Activated B cell treated with CpG ODN at 0.5 μM for 24 hours (primary cell): ENCODE measurements at places on chromosomes 13 and 19.

GRCh38 chr13:51613535-51613934 lies 29.3 kb downstream of the WDFY2 start:
- DNase-seq = no peak

- DNase-seq = no peak
Observed at GRCh38 chr13:21831654-21832324, 160.9 kb downstream of the FGF9 start.

DNA sequence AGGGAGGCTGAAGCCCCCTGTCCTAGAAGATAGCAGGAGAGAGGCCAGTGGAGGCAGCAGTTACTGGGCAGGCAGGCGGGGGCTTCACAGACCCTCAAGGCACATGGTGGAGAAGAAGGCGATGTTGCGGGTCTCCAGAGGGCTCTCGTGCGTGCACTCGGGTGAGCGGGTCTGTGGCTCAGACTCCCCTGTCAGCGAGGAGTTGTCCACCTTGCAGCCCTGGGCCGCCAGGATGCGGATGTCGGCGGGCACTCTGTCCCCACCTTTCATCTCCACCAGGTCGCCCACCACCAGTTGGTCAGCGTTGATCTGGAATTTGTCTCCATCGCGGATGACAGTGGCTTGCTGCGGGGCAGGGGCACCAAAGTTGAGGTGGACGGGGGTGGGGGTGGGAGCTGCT lies 3.2 kb downstream of the ATP4A start:
- no peak for DNase-seq

- DNase-seq = no peak
Observed at GRCh38 chr13:40549500-40550094, 116.8 kb downstream of the FOXO1 start.

GRCh38 chr19:2337329-2337707 lies 8.8 kb downstream of the SPPL2B start:
- DNase-seq = no peak

- DNase-seq = no peak
Observed at GRCh38 chr13:20219577-20219976, 12.5 kb downstream of the GJB6 start.

- peak; percentile 70 for DNase-seq
Observed at GRCh38 chr19:2561895-2562294, 86.0 kb downstream of the GADD45B start.

DNA sequence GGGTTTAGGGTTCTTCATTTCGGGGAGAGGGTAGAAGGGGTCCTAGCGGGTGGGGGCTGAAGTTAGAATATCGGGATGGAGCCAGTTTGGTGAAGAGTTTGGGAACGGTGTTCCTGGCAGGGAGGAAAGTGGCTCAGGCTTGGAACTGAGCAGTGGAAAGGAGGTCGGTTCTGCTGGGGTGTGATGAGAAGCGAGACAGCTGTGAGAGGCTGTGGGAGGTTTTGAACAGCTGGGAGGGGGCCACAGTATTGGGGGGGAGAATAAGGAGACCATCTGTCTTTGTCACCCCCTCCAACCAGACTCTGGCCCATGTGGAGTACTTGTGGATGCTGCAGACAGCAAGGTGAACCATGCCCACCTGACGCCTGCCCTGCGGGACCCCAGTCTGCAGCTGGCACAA lies 1.0 kb upstream of the TM6SF2 start:
- DNase-seq = no peak

GRCh38 chr19:8097198-8097597 lies 44.6 kb downstream of the CCL25 start:
- no peak for DNase-seq

GRCh38 chr19:45484273-45484945 lies 12.4 kb downstream of the RTN2 start:
- no peak for DNase-seq
